ENCODE measurements at places on chromosomes 2 and 18.

DNA sequence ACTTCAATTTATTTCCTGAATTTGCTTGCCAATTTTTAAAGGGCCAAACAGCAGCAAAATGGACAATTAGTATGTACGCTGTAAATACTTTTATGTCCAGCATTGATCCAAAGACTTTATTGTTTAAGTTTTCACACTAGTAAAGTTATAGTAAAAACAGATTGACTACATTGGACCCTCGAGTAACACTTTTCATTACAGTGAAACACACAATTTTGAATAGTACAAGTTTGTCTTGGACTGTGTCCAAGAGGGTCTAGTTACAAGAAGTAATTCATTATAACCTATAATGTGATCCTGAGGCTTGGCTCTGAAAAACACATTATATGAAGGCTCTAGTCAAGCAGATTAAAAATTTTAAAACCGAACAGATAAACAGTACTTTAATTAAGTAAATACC lies 11.4 kb upstream of the RBBP8 start:
- DNase-seq = no peak

DNA sequence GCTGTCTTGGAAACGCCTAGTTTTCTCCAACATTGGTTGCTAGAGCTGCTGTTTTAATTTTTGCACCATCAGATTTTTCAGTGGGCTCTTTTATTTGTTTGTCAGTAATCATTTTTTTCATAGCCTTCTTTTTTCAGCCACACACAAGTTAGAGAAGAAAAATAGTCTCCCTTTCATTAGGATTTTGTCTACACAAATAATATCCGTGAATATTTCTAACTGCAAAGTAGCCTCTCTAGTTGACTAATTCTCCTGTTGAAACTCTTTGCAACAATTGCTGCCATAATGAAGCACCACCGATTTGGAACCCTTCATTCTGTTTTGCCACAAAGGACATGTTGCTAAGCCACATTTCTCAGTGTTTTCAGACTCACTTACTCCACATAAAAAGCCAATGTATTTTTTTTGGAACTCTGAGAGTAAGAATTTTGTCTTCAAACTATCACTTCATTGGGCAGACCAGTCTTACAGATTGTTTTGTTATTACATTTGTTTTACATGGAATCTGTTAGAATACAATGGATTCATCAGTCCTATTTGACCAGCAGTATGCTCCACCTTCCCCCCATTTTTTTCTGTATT lies 9.6 kb downstream of the KCNJ3 start:
- DNase-seq = no peak

GRCh38 chr2:53519918-53520841 lies 247.4 kb upstream of the CHAC2 start:
- no peak for DNase-seq

- DNase-seq = no peak
Observed at GRCh38 chr2:144426981-144427479, 92.9 kb downstream of the ZEB2 start.

- DNase-seq = no peak
Observed at GRCh38 chr18:79819064-79819967, 21.6 kb downstream of the KCNG2 start.

DNA sequence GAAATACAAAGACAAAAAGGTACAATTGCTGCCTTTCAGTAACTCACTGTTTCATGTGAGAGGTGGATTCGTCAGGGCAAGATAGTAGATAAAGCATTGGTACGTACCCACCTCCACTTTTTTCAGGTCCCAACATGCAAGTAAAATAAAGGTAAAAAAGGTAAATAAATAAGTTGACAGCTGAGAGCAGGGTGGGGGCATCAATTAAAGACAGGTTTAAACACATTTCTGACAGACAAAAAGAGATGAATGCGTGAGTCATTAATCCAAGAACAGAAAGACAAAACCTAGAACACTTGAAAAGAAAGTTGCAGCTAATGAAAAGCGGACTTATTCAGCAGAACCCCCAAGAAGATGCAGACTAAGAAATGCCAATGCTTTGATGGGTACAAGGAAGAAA lies 979.6 kb upstream of the CDH2 start:
- DNase-seq = no peak

DNA sequence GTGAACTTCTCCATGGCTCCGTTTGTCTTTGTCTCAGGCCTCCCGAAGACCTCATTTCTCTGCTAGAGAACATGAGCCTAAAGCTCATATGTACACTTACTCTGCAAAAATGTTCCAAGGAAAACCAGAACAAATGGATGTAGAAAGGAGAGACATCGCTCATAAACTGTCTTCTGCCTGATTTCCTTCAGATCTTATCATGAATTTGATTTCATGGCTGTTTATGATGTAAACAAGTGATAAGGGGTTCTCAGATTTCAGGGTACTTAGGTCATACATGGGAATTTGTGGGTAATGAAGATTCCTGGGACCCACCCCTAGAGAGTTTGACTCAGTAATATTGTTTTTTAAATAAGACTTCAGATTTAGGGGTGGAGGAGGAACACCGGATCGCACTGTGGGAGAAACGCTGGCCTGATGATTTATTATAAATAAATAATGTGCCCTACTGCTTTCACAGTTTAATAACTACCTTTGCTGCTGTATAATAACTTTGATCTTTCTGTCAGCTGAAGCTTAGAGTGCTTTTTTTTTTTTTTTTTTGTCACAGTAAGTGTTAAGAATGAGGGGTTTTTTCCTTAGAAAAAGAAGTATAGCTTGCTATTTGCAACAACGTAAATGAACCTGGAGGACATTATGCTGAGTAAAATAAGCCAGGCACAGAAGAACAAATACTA lies 14.9 kb downstream of the AOX1 start:
- no peak for DNase-seq

DNA sequence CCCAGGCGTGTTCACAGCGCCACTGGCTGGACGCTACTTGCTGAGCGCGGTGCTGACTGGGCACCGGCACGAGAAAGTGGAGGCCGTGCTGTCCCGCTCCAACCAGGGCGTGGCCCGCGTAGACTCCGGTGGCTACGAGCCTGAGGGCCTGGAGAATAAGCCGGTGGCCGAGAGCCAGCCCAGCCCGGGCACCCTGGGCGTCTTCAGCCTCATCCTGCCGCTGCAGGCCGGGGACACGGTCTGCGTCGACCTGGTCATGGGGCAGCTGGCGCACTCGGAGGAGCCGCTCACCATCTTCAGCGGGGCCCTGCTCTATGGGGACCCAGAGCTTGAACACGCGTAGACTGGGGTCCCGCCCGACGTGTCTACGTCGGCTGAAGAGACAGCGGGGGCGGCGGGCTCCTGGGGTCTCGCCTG lies 891 bp upstream of the KHK start:
- DNase-seq = no peak

DNA sequence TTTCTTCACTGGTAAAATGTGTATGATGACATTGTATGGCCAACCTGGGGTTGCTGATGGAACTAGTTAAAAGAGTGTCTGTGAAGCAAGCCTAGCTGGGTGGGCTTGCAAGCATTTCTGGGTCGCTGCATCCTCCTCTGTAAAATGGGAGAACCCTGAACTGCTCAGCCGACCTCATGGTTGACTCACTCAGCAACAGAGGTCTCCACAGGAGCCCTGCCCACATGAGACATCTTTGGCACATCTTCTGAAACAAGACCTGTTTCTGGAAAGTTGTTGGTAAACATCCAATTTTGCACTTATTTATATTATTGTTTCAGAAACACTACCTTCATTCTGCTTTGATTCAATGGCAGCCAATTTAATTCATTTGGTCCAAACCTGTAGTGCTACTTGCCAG lies 52.6 kb downstream of the BCL11A start:
- no peak for DNase-seq

DNA sequence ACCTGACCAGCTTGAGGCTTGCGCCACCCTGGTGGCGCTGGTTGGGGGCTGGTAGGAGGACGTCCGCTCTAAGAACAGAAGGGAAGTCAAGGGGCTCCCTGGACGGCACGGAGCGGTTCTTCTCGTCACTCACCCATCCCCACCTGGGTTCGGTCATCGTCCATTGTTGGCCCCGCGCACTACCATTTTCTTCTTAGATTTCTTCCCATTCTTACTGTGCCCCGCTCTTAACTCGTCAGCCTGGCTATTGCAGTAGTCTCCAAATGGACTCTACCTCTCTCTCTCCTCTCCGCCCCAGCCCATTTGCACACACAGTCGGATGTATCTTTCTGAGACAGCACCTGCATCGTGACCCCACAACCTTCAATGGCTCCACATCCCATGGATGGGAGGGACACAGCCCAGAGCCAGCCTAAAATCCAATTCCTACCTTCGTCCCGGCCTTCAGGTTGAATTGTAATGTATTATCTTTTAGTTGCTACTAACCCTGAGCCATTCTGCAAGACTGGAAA lies 814 bp upstream of the RAB1A start:
- no peak for DNase-seq

GRCh38 chr18:62828852-62829251 lies 113.5 kb downstream of the PHLPP1 start:
- no peak for DNase-seq

DNA sequence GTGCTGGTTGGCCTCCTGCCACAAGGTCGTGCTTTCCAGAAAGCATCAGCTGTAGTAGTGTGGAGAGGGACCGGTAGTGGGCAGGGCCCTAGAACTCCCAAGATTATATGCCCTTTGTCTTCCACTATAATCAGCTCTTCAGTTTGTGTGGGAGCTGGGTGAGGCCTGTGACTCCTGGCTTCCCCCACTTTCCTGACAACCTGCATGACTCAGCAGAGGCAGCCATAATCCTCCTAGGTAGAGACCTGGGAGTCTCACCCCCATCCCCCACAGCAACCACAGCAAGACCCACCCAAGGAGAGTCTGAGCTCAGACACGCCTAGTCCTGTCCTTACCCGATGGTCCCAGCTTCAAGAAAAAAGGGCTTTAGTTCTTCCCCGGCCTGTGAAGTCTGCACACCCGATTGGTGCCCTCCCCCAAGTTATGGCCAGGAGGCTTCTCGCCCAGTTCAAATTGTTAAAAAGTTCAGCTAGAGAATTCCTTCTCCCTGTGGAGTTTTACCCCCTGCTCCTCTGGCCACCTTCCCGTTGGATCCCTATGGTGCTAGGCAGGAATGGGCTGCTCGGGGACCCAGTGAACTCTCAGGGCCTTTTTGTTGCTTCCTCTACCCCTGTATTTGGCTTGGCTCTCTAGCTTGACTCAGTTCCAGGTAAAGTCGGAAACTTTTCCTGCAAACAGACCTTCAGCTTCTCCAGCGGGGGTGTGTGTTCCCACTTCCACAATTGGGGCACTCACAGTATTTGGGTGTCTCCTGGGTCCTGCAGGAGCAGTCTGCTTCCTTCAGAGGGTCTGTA lies 57.8 kb upstream of the FAM237A start:
- DNase-seq = no peak

DNA sequence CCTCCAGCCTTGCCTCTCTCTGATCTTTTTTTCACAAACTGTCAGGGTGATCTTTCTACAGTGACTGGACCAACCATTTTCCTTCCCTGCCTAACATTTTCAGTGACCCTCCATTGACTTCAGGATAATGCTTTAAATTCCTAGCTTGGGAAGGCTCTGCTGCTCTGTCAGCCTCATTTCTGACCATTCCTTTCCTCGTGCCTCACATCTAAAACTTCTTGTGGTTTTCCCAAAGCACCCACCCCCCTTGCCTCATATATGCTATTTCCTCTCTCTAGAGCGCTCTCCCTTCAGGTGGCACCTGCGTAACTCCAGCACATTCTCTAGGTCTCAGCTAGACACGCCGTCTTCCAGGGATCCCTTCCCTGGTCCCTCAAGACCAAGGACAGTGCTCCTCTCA lies 37.2 kb downstream of the DRC1 start:
- DNase-seq = no peak

- no peak for DNase-seq
Observed at GRCh38 chr2:70202236-70202806, 11.5 kb upstream of the C2orf42 start.

DNA sequence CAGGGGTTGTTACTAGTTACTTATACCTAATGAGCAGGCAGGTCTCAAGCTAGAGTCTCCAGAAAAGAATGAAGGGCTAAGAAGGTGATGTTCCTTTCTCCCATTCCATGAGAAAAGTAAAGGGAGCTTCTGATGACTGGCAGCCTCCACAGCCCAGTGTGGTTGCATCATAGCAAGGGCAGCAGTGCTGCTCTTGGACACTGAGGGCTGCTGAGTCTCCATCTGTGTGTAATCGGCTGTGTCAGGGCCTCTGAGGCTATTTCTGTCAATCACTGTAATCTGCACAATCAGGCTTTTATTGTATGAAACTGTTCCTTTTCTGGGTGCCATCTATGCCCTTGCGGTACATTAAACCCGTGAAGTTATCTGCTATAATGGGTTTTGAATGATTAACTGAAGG lies 164.1 kb upstream of the FBXO11 start:
- no peak for DNase-seq

GRCh38 chr2:63587814-63588384 lies 378 bp downstream of the WDPCP start:
- no peak for DNase-seq

DNA sequence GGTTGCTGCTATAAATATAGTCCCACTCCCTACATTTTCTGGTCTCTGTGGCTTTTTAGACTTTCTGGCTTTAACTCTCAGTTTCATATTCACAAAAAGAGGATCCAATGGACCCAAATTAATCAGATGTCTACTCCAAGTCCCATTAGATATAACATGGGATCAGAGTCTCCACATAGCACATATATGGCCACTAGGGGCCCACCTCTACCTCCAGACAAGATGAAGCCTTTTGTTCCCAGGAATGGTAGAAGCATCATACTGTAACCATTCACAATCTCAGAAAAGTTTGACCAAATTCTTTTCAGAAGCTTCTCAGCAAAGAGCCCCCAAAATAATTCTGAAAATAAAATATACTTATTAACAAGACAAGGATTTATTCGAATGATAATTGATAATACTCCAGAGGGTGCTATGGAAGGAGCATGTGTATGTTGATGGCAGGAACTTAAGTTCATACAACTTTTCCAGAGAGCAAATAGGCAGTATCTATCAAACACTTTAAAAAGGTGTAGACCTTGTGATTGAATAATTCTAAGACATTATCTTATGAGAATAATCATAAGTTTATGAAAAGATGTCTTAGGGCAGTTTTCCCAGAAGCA lies 382.3 kb upstream of the CRIM1 start:
- DNase-seq = no peak

- no peak for DNase-seq
Observed at GRCh38 chr2:134232868-134233727, 20.8 kb upstream of the MGAT5 start.

DNA sequence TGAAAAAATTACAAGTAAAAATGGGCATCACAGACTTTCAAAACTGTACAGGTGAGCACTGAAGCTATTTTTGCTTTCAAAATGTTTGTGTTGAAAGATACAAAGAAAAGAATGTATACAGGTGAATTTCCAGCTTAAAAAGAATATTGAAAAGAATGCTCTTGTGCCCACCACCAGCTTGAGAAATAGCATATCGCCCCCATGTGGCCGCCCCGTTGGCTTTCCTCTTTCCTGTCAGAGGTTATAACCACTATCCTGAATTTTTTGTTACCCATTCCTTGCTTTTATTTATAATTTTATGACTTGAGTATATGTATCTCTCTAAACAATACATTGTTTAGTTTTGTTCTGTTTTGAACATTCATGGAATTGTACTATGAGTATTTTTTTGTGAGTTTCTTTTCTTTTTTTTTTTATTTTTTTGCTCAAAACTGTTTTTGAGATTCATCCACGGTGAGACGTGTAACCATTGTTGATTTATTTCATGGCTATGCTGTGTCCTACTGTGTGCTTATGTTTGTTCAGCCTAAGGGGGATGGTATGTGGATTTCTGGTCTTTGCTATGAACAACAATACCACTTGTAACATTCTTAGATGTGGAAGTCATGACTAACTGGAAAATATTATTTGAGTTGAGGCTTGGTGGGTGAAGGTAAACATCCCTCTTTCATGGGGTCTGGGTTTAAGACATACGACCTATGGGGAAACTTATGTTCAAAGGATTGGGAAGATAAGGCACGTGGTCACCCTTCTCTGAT lies 11.6 kb downstream of the TRPM8 start:
- no peak for DNase-seq
